Immature natural killer cell (primary cell): ENCODE measurements at places on chromosomes 1 and 21.

DNA sequence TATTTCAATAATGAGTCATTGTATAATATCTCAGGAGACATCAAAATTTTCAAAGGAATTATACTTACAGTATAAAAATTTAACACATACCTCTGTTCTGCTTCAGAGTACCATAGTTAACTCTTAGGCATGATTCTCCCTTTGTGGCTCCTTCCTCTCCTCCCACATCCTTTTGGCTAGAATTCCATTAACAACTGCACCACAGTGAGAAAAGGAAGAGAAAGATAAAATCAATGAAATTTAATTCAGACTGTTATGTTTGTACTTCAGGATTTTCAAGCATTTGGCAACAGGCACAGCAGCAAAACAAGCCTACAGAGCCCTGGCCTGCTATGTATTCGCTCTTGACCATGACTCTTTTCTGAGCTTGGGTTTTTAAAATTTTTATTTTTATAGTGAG, 57.2 kb upstream of the SGIP1 start:
- no peak for DNase-seq

GRCh38 chr1:21931171-21932093, 5.7 kb downstream of the HSPG2 start:
- no peak for DNase-seq

DNA sequence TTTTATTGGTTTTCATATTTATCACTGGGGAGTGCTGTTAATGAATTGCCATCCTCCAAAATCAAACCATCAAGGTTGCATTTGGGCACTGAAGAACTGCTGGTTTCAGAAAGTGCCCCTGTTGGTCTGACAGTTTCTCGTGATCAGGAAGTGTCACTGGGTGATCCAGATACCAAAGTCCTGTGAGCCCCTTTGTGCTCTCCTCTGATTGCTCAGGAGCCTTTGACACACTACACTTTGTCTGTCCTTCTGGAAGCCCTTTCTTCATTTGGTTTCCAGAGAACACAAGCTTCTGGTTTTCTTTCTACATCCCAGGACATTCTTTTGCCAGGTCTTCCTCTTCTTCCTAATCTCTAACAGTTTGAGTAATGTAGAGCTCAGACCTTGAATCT, 165.8 kb upstream of the PROX1 start:
- no peak for DNase-seq

GRCh38 chr1:94928293-94928939, 1.5 kb upstream of the CNN3 start:
- DNase-seq: no peak

DNA sequence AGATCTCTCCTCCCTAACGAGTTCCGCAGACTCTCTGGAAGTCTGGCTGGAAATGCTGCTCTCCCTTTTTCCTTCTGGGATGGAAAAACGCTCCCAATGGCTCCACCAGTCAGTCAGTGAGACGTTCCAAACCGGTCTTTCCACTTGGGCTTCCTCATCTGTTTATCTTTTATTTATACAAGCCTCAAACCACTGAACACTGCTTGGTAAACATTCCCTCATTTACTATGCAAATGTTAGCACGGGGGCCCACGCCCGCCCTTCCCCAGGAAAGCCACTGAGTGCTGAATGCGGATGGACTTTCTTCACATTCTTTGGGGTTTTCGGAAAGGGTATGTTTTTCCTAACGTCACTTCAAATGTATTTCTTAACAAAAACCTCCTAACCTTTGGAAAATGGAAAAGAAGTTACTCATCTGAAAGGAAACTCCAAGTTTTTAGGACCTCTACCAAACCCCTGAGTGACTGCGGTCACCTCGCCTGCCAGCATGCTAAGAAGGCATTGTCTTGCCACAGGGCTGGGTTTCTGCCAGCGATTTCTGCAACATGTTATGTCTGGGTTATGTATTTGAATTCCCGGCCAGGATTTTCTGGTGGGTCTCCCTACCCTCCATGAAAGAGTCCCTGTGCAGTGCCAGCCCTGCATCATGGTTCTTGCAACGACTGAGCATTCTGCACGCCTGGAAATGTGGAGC, 14.0 kb upstream of the UMODL1 start:
- DNase-seq: no peak

DNA sequence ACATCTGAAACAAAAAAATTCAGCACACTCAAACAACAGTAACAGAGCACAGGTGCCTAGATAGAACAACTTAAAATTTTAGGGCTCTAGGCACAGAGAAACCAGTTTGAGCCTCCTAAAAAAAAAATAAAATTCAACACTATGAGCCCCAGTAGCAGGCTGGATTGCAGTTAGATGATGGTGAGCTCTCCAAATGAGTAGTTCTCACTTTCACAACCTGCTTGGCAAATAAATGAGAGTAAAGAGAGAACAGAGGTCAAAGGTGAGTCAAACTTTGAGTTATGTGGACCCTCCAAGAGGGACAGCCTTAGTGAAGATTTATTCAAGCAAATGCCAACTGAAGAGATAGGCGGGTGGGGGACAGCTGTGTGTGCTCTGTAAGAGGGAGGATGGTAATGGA, 3.6 kb downstream of the BEND5 start:
- no peak for DNase-seq

- no peak for DNase-seq
These were observed 36.4 kb downstream of the MAP3K7CL start for GRCh38 chr21:29166853-29167252.

GRCh38 chr1:16387201-16388188, 20.5 kb downstream of the SZRD1 start:
- peak; percentile 19 for DNase-seq

- DNase-seq: no peak
These were observed 5.9 kb downstream of the LMO4 start for GRCh38 chr1:87334351-87335174.
